ENCODE measurements at places on chromosomes 4 and X.

DNA sequence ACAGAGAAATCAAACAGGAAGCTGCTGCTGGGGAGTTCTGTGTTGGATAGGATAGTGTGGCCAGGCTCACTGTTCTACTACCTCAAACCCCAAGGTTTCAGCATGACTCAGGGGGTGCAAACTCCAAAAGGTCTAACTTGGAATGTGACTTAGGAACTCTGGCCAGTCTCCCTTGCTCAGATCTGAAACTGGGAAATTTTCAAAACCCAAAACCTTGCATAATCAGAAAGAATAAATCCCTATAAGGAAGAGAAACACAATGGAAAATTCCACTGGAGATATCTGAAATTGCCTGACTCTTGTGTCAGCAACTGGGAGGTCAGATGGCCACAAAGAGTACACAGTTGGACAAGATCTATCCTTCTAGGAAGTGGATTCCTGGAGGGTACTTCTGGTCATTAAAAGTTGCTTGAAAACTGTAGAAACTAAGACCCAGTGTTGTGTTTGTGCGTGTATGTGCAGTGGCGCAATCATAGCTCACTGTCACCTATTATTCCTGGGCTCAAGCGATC lies 58.0 kb downstream of the PPEF2 start:
- DNase-seq: no peak

DNA sequence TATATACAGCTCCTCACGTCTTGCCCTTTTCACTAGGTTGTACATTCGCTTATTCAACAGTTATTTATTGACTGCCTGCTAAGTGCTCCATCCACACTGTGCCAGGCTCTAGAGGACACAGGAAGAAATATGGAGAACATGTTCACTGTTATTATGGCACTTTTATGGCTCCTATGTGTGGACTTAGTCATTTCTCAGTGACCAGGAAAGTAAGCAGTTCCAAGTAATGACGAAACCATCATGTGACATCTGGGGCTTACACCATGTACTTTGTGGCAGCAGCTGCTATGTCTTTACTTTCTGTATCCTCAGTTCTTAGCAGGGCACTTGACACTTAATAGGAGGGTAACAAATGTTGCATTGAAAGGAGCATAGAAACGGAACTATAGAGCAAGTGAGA lies 278.0 kb downstream of the ANK2 start:
- no peak for DNase-seq

DNA sequence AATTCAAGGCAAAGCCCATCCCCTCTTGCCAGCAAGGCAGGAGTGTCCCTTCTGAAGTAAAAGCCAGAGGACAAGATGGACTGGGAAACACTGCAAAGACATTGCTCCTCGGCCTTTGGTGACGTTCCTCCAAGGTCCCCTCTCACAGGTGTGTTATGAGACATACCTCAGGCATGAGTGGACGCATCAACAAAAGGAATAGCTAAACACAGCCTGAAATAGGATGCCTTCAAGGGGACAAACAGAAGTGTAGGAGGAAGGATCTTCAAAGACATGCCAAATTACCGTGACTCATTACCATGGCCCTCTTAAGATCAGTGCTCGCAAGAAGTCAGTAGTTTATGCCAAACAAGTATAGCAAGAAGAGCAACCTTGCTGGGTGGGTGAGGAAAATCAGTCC lies 6.0 kb upstream of the IDS start:
- no peak for DNase-seq

DNA sequence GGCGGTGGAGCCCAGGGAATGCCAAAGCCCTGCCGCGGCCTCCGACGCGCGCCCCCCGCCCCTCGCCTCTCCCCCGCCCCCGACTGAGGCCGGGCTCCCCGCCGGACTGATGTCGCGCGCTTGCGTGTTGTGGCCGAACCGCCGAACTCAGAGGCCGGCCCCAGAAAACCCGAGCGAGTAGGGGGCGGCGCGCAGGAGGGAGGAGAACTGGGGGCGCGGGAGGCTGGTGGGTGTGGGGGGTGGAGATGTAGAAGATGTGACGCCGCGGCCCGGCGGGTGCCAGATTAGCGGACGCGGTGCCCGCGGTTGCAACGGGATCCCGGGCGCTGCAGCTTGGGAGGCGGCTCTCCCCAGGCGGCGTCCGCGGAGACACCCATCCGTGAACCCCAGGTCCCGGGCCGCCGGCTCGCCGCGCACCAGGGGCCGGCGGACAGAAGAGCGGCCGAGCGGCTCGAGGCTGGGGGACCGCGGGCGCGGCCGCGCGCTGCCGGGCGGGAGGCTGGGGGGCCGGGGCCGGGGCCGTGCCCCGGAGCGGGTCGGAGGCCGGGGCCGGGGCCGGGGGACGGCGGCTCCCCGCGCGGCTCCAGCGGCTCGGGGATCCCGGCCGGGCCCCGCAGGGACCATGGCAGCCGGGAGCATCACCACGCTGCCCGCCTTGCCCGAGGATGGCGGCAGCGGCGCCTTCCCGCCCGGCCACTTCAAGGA lies at the start of gene FGF2:
FGF2 (plus strand) TSS at position 279 of the 705 bp plus-strand sequence; CDS start at position 623, 344 bp downstream.
- DNase-seq: no peak

DNA sequence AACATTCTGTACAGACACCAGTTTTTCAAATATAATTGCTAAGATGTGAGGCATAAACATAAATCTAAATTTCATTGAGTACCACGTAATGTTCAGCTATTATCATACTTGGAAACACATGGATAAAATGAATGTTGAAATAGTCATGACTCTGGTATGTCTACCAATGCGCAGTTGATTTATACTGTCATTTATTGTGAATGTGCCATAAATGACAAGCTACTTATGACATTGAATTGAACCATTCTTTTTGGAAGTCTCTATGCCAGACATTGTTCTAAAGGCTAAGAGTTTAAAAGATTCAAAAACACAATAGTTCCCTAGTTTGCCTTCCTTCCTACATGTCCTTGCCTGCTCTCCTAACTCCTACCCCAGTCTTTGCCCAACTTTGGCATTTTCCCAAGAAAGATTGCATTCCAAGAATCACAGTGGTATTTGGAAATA lies 96.6 kb upstream of the DMD start:
- no peak for DNase-seq

GRCh38 chr4:168800926-168801325 lies 209.1 kb downstream of the CBR4 start:
- no peak for DNase-seq

- DNase-seq: no peak
These were observed 8.6 kb upstream of the MXD4 start for GRCh38 chr4:2270341-2271165.

DNA sequence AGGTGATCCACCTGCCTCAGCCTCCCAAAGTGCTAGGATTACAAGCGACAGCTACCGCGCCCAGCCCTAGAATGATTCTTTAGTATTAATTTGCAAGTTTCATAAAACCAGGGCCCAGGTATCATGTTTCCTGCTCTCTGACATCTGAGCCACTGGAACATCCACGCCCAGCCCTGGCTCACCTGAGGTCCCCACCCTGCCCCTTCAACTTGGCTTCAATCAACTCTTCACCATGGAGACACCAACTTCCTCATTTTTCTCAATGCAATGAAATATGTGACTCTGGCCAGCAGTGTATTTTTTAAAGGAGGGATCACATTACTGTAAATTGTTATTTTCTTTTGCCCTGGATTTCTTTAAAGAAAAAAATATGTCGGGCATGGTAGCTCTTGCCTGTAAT lies 3.9 kb downstream of the PRSS12 start:
- DNase-seq: no peak

GRCh38 chr4:104015680-104016079 lies 295.9 kb upstream of the TACR3 start:
- DNase-seq: no peak

GRCh38 chr4:114250439-114250891 lies 271.0 kb upstream of the ARSJ start:
- DNase-seq: no peak

GRCh38 chrX:116009346-116009745 lies 161.2 kb upstream of the AGTR2 start:
- no peak for DNase-seq

- no peak for DNase-seq
These were observed 719 bp upstream of the BGN start for GRCh38 chrX:153494061-153494460.

- no peak for DNase-seq
These were observed 25.5 kb downstream of the PRMT9 start for GRCh38 chr4:147658501-147658900.

GRCh38 chrX:357693-358471 lies 28.8 kb downstream of the PPP2R3B start:
- DNase-seq: no peak

DNA sequence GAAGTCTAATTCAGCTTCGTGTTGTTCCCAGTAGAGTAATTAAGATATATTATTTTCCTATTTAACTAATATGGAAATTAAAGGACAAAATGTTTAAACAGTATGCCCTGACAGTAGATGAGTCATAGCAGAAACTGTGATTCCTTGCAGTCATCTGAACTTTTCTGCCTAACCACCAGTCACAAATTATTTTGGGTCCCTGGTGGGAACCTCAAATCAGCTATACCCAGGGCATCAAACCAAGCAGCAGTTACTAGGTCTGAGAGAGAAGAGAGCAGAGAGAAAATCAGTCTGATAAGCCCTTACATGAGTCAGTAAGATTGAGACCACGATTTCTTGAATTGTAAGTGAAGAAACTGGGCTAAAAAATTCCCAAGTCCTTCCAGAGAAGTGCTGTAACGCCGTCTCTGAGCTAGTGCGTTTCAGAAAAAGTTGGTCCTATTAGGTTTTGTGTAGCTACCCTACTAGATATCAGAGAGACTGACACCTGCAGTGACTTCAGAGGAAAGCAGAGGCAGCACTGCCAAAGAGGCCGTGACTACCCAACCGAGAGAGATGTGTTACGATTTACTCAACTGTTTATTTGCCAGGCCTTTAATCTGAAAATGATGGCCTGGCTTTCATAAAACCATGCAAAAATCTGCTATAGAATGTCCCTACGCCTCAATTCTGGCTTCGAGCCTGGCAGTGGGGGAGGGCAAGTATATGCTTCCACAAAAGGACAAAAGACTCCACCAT lies 21.7 kb upstream of the GPM6A start:
- no peak for DNase-seq
